ENCODE measurements at places on chromosomes 16 and 17.

DNA sequence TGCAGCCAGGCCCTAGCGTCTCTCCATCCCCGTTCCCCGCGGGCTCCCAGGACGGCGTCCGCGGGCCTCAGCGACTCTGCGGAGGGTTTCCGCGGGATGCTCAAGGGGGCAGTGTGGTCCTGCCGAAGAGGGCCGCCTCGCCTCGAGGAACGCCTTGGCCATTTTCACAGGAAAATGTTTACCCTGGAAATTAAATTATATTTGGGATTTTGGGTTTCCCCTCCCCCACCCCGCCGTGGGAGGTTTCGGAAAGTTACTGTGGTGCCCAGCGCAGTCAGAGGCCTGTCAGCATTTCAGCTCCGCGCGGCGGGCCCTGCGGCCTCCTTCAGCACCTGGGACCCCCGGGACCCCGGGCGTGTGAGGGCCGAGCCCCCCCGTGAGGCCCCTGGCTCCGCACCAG, 94.5 kb downstream of the PCTP start:
- DNase-seq = peak; percentile 62

DNA sequence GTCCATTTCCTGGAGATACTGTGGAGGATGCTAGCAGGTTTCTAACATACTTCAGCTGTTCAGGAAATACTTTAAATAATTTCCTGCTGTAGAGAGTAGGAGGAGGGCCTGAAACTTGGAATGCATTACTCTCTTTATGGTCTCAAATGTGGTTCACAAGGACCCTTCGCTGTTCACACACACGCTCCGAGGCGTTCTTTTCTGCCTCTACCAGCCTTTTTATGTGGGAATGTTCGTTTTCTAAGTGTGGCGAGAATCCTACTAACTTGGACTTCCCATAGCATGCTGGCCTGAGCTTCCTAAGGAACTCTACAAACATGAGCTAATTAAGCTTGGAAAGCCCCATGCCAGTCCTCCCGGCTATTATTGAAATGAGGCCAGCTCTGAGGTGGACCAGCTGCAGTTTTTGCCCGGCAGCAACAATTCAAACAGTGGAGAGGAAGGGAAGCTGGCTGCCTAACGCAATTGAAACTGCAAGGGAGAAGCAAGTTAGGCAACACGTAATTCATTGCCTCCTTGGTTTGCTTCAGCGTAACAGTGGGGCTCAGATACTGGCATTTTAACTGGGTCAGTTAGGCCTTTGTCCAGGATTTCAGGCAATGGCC, 18.9 kb downstream of the KPNA2 start:
- DNase-seq = no peak

- DNase-seq = no peak
These were observed 5.8 kb downstream of the P2RX5 start for GRCh38 chr17:3690094-3690715.

GRCh38 chr17:14739656-14740431, 439.0 kb downstream of the HS3ST3B1 start:
- DNase-seq = no peak

- no peak for DNase-seq
These were observed 128.5 kb downstream of the PARN start for GRCh38 chr16:14501331-14502255.

DNA sequence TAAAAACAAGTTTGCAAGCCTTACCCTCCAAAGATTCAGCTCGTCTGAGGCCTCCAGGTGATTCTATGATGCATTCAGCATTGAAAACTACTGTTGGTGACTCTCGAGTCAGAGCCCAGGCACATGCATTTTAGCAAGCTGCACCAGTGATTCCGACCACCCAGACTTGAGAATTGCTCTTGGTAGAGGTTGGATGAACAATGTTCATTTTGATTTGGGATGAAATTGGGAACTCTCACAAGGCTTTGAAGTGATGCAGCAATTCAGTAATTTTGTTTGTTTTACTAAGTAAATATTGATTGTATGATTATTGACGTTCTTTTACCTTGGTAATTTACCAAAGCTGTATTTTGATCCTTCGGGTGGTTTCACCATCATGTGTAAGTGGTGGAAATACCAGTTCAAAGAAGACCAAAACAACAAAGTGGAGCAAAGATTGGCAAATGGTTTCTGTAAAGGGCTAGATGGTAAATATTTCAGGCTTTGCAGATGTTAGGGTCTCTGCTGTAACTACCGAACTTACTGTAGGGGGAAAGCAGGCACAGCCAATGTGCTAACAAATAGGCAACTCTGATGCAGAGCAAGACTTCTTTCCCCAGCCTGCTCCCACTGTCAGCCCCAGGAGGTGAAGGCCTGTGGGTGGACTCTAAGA, 11.8 kb downstream of the ALDH3A2 start:
- DNase-seq = no peak

- no peak for DNase-seq
These were observed 99.8 kb upstream of the CDH5 start for GRCh38 chr16:66266436-66267291.

DNA sequence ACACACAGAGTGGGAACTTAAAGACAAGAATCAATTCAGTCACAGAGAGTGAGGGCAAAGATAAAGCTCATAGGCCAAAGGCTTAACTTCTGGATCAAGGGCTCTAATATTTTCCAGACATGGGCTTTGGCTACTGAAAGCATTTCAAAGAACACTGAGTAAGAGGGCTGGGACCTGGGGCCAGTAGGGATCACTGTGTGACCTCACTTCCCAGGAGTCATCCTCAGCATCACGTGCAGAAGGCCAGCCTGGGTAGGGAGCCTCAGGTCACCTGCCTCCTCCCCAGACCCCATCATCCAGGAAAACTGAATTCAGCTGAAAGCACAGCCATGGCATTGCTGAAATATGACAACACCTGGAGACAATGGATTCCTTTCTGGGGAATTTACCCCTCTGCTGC, 163.5 kb downstream of the RAB11FIP4 start:
- no peak for DNase-seq

GRCh38 chr16:31833047-31833446, 40.6 kb upstream of the ZNF267 start:
- no peak for DNase-seq

GRCh38 chr17:19363460-19364035, 1.0 kb upstream of the B9D1 start:
- no peak for DNase-seq

DNA sequence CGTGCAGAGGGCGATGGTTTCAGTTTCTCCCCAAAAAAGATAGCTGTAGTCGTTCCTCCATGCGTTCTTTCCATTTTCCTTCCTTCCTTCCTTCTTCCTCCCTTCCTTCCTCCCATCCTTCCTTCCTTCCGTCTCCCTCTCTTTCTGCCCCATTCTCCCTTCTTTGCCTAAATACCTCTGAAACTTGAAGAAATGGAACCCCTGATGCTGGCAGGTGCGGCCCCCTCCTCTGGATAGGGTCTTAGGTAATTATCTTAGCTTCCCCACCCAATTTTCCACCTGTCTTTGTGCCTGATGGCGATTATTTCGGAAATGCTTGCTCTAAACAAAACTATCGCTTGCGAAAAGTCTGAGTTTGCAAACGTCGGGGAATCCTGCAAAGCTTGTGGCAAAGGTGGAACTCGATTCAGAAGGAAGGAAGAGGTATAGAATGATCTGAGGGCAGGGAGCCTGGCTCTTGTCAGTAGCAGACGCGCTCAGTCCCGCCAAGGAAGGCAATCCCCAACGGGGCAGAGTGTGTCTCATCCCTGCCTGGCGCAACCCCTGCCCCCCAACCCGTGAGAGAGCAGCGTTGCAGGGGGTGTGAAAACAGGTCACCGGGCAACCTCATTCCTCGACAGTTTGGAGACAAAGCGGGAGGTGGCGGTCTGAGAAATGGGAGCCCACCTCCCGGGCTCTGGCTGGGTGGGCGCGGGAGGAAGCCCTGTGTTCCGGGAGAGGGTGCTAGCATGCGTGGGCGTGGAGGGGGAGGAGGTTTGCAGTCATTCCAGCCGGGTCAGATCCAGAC, 2.9 kb upstream of the CBX8 start:
- no peak for DNase-seq

GRCh38 chr16:66023481-66023880, 343.0 kb upstream of the CDH5 start:
- no peak for DNase-seq

DNA sequence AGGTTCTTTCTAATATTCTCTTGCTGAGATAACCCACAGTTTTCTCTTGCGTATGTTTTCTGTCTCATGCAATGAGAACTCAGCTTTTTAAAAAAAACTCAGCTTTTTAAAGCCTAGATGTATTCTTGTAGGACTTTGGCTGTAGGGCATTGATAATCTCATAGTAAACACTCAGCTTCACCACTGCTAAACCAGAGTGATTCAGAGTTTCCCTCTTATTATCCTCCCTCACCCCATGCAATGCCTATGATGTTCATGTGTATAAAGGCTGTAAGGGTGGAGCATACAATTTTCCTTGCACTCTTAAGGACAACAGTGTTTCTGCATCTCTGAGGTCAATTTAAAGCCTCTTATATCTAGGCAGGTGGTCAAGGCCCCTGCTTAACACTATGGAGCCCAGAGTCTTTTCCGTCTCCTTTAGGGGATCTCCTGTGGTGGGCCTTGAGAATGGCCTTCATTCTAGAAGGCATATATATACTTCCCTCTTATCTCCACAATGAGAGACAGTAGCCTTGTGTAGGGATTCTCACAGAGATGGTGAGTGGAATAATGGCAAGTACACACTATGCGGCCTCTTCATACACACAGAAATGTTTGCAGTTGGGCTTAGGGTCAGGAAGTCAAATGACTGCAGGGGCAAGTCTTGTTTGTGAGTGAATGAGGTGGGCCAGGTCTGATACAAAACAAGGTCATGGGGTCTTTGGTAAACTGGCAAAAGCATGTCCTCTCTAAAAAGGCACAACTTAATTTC, 279.6 kb downstream of the HS3ST3A1 start:
- no peak for DNase-seq

- no peak for DNase-seq
These were observed 6.3 kb upstream of the HOXB2 start for GRCh38 chr17:48551214-48551555.

DNA sequence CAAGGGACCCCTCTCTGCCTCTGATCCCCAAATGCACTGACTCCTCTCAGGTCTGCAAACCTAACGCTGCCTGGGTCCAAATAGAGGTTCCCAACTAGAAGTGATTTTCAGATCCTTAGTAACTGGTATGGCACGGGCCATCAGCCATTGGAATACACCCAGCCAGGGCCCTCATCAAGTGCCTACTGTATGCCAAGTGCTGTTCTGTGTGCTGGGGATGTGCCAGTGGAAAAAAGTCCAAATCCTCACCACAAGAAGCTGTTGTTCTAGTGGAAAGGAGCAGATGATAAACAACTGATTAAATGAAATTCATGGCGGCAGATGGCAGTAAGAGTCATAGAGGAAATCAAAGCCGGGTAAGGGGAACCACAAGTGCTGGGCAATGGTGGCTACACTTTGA, 57.2 kb upstream of the MED9 start:
- DNase-seq = no peak

DNA sequence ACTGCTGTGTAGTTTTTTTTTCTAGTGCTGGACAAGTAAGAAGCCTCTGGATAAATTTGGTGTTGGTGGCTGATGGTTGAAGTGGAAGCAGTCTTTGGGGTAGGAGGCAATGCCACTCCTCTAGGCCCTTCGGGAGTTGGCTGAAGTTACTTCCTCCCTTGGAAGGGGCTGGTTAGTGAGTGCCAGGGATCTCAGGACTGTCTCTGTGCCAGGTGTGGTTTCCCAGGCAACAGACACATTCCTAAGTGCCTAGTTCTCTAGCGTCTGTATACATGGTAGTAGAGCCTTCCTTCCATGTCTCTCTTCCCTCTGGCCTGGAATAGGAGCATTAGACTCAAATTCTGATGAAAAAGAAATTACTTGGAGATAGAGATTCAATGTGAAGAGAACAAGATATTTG, 15.3 kb downstream of the TMEM98 start:
- no peak for DNase-seq

DNA sequence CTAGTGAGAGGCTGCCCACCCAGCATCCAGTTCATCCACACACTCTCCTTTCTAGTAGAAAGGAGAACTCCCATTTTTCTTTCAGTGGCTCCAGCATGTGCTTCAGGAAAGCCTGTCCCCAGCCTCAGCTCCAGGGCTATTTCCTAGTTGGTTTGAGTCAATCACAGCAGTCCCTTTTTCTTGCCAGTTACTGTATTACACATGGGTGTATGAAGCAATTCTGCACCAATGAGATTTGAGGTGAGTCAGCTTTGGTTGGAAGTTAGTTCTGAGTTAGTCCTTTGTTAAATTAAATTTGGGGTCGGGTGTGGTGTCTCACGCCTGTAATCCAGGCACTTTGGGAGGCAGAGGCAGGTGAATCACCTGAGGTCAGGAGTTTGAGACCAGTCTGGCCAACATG, 24.8 kb downstream of the RAD51D start:
- no peak for DNase-seq

DNA sequence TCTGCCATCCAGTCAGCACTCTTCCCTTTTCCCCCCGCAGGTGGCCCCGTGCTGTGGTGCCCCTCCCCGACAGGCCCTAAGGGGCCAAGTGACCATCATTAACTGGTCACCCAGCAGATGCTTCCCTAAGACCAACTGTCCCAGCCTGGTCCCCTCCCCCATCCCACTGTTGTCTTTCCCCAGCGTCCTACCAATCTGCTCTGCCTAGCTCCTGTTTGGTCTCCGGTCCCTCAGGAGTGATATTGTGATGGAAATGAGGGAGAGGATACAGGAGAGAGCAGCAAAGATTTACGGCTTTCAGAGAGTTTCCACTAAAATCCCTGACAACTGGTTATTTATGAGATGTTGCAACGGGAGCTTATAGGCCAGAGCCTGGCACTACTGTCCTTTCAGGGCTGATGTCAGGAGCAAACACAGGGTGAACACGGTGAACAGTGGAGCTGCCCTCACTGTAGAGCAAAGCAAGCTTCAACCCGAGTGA, 1.4 kb upstream of the TTLL6 start:
- DNase-seq = no peak

- no peak for DNase-seq
These were observed 10.0 kb upstream of the ATP2A3 start for GRCh38 chr17:3974138-3974687.

GRCh38 chr16:9091867-9092281, 430 bp downstream of the HAPSTR1 start:
- peak; percentile 21 for DNase-seq

GRCh38 chr17:69485901-69486643, 71.6 kb downstream of the MAP2K6 start:
- no peak for DNase-seq

DNA sequence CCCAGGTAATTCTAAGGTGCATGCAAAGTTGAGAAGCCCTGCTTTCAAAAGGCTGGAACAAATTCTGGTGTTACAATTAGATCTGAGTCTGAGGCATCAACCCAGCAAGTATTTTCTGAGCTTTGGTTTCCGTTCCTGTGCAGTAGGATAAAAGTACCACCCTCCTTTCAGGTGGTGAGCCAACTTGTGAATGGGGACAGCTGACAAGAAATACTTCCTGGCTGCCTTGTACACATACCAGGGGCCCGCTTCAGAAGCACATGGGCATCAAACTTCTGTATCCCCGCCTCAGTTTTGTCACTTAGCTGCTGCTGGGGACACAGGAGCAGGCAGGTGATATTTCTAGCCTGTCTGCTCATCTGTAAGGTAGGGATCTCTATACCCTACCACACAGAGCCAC, 252.2 kb downstream of the CPPED1 start:
- DNase-seq = no peak

DNA sequence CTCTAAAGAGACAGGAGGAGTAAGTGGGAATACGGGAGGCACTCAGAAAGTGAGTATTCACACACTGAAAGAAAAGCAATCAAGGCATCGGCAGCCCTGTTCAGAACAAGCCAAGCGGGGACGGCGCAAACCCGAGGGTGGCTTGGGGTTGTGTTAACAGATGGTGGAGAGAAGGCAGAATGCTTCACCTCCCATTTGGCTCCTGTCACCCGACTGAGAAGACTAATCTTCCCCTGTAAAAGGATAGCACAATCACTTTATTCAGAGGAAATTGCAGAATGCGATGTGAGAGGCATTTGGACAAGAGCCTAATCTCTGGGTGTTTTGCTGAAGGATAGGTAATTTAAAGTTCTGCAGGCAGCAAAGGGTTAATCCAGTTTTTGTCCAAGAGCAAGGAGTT, 119.3 kb upstream of the WSCD1 start:
- DNase-seq = no peak

Measured in neuronal stem cell (in vitro differentiated cells).